AG04449 (cell line): ENCODE measurements at places on chromosomes 7 and 10.

DNA sequence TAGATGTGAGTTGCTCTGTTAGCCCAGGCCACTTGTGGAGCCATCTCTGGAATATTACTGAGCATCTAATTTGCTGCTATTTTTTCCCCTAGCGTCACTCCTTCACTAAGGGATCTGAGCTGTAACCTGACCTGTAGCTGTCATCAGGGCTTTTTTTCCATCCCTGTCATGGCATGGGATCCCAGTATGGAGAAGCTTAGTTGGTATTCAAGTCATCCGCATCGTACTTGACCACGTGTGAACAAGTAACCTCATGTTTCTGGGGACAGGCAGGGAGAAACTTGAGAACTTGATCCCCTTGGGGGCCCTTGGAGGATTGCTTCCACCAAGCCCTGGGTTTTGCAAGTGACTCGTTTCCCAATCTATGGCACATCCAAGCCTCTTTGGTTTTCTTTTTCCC, 474.4 kb upstream of the GALNT17 start:
- no peak for DNase-seq

- no peak for DNase-seq
These were observed 100.5 kb upstream of the PPIF start for GRCh38 chr10:79246606-79247275.

GRCh38 chr10:114825513-114826253, 4.1 kb downstream of the FHIP2A start:
- peak; percentile 95 for DNase-seq

DNA sequence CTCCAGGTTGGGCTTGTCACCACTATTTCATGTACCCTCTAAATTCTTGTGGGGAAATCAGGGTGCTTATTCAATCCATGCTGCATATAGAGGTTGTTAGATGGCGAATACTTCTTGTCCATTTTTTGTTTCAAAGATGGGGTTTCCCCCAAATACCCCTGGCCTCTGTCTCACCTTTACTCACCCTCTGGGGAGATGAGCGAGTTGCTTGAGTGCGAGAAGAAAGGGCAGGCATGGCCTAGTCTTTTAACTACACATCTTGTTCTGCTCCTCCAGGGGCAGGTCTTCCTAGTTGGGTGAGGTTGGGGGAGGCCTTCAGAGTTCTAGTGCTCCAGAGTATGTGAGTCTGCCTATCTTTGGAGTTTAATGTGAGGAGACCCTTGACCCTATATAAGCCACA, 46.2 kb downstream of the HHEX start:
- DNase-seq = no peak

DNA sequence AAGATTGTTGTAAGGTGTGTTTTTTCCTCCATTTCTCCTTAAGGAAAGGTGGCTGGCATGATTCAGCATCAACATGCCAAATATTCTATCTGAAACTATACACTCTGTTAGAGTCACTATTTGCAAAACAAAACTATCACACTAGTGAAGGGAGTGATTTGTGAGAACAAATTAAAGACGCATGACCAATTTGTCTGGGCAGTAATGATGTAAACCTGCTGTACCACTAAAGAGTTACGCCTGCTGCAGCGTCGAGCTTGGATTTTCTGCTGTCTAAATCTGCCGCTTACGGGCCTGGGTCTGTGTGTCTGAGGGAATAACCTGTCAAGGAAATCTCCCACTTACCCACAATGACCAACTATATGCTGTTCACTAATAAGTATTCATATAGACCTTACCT, 648.3 kb downstream of the PARD3 start:
- no peak for DNase-seq

- DNase-seq = peak; percentile 69
These were observed 97.7 kb downstream of the NRCAM start for GRCh38 chr7:108358553-108358952.
